CD4-positive, alpha-beta T cell treated with Interleukin-6 for 4 hours (primary cell): ENCODE measurements at places on chromosomes 3 and 15.

DNA sequence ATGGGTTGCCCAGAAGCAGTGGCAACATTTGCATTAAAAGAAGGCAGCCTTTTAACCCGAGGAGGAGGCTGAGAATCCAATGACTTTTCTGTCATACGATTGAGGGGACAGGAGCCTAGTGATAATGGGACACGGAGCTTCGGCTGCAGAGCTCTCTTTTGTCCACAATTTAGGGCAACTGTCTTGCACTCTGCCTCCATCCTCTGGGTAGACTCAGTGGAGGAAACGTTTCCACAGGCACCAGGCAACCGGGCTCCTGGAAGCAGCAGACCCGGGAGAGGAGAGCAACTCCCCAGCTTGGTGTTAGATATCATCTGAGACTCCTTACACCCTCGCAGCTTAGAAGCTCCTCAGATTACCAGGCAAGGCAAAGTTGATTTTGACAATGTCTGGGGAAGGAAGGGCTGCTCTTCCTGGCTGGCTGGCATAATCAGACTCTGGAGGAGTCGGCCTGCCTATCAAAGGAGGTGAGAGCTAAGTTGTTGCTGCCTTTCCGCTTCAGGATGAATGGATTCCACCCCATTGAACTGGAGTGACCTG lies 43.5 kb upstream of the RNU6-1 start:
- no peak for DNase-seq

- no peak for DNase-seq
Measured at GRCh38 chr3:173066044-173067004, 74.7 kb downstream of the SPATA16 start.

GRCh38 chr15:49060710-49061495 lies 14.7 kb upstream of the SECISBP2L start:
- DNase-seq, result no peak

- no peak for DNase-seq
Measured at GRCh38 chr3:197478746-197479668, 76.8 kb downstream of the BDH1 start.

DNA sequence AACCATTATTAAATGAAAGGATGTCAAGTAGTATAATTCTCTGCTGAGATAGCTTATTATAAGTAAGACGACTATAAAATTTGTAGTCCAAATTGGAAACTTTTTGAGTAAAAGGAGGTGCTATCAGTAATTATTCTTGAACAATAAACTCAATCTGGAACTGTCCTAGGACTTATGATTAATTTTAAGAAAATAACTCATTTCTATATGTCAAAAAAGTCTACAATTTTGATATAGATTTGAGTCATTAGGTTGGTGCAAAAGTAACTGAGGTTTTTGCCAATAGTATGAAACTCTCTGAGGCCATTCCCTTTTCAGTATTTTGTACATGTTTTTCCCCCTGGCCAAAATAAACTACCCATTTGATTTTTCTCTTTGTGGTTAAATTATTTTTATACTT lies 41.0 kb downstream of the LEKR1 start:
- no peak for DNase-seq

GRCh38 chr3:147418808-147419701 lies 9.9 kb downstream of the ZIC1 start:
- no peak for DNase-seq

GRCh38 chr3:127170814-127171213 lies 22.1 kb upstream of the PRR23E start:
- DNase-seq, result no peak

DNA sequence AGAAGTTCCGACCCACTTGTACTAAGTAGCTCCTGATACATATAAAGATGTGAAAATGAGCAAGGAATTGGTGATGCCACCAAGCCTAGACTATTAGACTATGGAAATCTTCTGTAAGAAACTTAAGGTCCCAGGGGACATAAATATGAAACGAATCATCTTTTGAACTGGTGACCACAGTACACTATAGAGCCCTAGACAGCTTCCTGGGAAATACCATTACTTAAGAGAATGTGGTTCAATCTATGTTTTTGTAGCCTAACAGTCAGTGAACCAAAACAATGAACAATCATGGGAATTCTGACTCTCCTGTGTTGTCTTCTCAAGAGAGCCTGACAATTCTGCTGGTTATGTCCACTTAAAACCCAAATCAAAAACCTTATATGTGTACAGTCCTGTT lies 191.6 kb downstream of the GREM1 start:
- DNase-seq, result no peak

- DNase-seq, result no peak
Measured at GRCh38 chr3:49173116-49173791, 1.9 kb downstream of the KLHDC8B start.

- no peak for DNase-seq
Measured at GRCh38 chr3:12799525-12800440, 3.3 kb downstream of the CAND2 start.

GRCh38 chr3:129650256-129650872 lies 43.9 kb upstream of the PLXND1 start:
- peak; percentile 57 for DNase-seq

DNA sequence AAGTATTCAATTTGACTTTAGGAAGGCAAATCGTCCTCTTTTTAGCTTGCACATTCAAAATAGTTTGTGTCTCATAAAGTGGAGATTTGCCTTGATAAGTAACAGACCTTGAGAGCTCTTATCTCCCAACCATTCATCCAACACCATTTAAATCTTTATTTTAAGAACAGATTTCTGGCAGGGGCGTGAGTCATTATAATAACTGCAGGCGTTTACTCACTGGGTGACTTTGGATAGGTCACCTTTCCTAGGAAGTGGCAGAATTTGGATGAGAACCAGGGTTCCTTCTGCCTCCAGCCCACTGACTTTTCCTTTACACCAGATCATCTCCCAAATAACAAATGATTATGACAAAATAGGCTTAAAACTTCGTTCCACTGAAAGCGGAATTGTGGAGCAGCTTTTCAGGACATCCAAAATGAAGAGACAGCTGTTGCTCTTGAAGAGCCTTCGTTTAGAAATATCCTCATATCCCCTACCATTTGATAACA lies 5.0 kb downstream of the LMCD1 start:
- DNase-seq, result no peak

GRCh38 chr3:57788624-57789018 lies 32.5 kb downstream of the SLMAP start:
- no peak for DNase-seq

GRCh38 chr3:102087236-102087635 lies 237.9 kb downstream of the NFKBIZ start:
- no peak for DNase-seq

DNA sequence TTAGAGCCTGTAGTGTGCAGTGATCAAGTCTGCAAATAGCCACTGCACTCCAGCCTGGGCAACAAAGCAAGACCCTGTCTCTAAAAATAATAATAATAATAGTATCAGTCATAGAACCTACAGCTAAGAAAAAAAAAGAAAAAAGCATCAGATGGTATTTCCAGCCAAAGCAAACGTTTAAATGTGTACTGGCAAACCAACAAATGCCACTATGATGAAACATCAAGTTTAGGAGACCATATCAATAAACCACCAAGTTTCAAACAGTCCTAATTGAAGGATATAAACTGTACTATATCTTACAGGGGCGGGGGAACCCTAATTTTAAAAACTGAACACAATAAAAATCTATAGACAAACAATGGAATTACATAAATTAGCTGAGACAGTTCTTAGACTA lies 6.4 kb downstream of the UBP1 start:
- DNase-seq, result no peak

GRCh38 chr3:87350367-87351199 lies 74.2 kb upstream of the POU1F1 start:
- DNase-seq, result peak; percentile 17

GRCh38 chr3:94036909-94037507 lies 8.6 kb upstream of the STX19 start:
- DNase-seq, result no peak

DNA sequence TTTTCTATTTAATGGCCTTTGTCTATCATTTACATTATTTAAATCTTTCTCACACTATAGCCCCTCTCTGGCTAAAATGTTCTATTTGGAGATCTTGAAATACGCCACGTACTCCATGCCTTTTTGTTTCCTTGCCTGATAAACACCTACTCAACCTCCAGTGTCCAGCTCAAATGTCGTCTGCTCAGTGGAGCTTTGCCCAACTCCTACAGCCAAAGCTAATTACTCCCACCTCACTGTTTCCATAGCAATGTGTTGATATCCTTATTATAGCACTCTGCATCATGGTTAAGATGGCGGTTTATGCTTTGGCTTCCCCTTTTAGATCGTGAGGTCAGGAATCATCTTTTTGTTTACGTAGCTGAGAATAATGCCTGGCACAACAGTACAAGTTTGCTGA lies 55.9 kb downstream of the NGLY1 start:
- DNase-seq, result no peak

- no peak for DNase-seq
Measured at GRCh38 chr3:17656264-17656663, 86.2 kb downstream of the TBC1D5 start.

DNA sequence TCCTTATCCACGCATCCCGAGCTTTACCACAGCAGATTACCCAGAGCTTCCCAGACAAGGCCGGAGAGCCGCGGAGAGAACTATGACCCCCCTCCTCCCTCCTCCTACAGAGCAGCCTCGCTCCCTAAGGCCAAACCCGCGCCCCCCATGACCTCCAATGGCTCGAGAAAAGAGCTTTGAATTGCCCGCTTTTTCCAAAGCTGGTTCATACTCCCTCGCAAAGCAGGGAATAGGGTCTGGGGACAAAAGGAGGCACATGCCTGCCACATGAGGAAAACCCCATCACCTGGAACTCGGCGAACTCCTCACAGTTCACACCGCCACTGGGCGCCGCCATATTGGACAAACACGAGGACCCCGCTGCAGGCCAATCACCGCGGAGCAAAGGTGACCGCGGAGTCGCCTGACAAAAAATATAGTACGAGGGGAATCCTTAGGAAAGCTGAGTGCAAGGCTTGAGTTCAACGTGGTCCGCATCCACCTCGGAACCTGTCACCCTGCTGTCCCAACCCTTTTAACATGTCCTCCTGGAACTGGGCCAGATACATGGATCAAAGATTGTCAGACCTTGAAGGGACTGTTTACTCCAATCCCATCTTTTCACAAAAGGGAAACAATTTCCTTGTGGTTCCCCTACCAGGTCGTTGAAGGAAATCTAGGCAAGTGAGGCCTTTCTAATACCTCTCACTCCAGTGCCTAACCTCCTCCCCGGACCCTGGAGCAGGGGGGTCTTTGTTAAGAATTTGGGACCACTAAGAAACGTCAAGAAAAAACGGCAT lies at the start of gene MIX23:
Gene MIX23 (minus strand): TSS at position 344 of the 779 bp plus-strand sequence. CDS start 7 bp downstream, at position 337.
- DNase-seq, result peak; percentile 85

DNA sequence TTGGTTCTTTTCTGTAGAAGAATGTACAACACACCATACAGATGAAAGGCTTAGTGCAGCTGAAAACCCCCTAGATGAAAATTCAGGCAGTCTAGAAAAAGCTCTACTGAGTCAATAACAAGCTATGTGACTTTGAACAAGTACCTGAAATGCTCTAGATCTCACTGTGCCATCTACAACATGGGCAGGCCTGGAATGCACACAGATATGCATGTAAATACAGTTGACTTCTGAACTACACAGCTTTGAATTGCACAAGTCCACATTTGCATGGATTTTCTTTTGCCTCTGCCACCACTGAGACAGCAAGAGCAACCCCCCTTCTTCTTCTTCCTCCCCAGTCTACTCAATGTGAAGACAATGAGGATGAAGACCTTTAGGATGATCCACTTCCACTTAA lies 98.4 kb downstream of the CNTN3 start:
- DNase-seq, result no peak

DNA sequence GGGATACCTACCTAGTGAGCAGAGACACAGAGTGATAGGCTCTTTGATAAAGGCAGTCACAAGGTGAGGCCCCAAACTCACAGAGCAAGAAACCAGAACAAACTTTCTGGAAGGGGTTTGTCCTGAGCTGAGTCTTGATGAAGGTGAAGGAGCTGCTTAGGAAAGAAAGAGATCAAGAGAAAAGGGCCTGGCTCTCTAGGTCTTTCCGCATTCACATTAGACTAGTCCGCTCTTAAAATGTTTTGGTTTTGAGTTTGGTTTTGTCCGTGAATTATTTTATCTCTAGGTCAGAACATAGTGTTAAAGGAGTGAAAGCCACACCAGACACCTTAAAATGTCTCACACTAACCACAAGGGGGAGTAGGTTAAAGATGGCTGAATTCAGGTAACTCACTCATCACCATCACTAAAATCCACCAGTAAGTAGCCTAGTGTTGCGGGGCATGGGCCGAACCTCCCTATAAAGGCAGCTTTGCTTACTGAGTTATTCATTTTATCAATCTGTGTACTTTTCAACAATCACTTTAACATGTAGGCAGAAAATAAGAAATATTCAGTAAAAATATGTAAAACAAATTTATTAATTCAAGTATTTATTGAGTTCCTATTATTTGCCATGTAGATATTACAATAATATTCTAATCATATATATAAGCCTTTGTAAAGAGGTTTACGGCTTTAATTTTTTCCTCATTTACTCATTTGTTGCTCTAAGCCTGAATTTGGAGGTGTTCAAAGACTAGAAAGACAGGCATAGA lies 121.5 kb upstream of the TSC22D2 start:
- peak; percentile 3 for DNase-seq

GRCh38 chr3:159902546-159903314 lies 85.9 kb upstream of the IL12A start:
- no peak for DNase-seq

GRCh38 chr3:171101982-171102641 lies 75.6 kb upstream of the SLC2A2 start:
- no peak for DNase-seq

DNA sequence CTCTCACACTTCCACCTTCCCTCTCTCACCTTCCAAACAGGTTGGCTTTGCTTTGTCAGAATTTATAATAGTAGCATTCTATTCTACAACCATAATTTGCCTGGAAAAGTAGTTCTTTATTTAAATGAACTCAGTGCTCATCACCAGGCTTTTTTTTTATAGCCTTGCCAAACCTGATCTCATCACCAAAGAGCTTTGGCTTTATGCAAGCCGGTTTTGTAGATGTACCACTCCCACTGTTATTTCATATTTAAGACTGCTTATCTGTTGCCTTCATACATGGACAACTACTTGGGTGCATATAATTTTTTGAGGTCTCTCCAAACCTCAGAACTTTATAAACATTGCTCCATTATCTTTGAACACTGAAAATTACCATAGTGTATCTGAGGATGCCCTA lies 246.1 kb upstream of the PPP2R3A start:
- no peak for DNase-seq

GRCh38 chr3:176633511-176633910 lies 563.8 kb downstream of the TBL1XR1 start:
- DNase-seq, result no peak

GRCh38 chr3:46143951-46144473 lies 64.1 kb downstream of the CCR1 start:
- DNase-seq, result no peak

GRCh38 chr3:192481638-192482037 lies 245.7 kb downstream of the FGF12 start:
- no peak for DNase-seq

DNA sequence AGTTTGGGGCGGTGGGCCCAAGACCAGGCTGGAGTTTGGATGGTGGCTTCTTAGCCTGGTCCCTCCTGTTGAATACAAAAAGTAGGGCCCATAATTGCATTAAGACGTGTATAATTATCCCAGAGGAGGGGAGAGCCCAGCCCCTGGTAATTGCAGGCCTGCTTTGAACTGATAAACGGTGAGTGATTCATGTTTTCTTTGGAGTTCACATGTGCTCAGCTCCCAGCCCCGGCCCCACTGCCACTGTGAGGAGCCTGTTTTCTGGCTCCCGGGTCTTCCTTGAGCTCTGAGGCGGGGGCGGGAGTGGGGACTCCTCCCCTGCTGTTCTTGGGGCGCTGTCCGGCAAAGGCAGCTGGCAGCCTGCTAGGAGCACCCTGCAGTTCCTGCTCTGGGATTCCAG lies 3.1 kb downstream of the PLXNA1 start:
- no peak for DNase-seq

- DNase-seq, result no peak
Measured at GRCh38 chr3:30042916-30043555, 563.4 kb upstream of the TGFBR2 start.
